ENCODE measurements at places on chromosomes 3 and 15. TPM values are rescaled to one million over a fixed set of nuclear protein-coding genes. Genes with fewer than 3 reads are reported as not detected.

DNA sequence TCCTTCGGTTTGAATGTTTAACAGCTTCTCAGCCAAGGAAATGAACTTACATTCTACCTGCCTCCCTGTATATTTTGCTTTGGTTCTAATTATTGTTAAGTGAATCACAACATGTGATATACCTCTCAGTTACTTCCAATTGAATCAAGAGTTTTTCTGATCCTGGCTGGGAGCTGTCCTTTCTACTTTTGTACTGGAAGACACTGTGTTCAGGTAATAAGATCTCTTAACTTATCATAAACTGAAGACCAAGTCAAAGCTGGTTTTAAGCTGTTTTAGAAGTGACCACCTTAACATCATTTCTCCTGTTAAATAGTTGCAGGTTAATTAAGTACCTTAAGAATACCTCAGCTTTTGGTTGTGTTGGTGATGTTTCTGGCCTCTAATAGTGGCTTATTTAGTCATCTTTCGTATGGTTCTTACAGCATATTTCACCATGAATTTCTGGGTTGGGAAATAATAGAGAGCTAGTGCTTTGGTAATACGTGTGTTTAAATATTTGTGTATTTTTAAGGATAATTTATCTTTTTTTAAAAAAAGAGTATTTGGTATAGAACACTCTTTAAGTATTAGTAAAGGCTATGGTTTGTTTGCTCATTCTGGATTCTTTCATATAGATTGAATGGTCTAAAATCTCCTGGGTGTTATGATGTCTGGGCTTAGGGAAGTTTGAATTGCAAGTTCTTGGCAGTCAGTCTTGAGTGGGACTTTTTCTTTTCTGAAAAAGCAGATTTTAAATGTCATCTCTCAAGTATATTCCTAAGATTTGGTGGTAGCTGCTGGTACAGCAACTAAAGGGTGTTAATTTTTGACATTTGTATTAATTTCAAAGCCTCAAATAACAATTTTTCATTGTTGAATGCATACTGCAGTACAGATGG lies 1.6 kb downstream of the RAB8B start:
- ATAC-seq: no peak

GRCh38 chr3:5644773-5645670 lies 457.5 kb downstream of the EDEM1 start:
- no peak for ATAC-seq

GRCh38 chr15:87703327-87704111 lies 553.0 kb downstream of the NTRK3 start:
- ATAC-seq: no peak

DNA sequence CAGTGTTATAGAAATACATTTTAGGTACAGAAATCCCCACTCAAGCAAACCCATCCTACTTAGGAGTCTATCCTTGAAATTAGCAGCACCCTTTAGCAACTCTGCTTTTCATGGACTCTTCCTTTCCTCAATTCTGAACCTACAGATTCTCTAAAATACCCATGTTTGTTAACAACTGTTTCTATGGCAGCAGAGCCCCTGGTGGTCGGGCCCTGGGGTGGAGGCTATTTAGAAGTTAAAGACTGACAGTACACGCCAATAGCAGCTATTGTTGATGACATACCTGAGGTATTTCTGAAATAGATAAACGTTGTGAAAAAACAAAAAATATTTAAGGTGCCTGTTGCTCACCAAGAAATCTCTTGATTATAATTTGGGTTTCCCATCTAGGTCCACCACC lies 23.4 kb upstream of the NRG4 start:
- no peak for ATAC-seq

DNA sequence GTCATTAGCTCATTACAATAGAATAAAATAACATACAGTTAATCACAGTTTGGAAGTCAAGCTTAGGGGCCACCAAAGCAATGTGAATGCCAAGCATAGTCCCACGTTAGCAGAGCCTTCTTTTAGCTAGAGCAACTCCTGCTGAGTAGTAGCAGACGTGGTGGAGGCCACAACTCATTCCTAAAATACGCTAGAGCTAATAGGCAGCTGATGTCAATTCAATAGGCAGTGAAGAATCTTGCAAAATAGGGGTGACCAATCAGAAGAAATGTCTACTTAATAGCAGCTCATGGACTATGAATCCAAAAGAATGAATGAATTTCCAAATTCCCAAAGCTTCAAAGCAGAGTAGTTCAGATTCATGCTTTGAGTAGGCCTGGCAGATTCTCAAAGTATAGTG lies 292.9 kb upstream of the RORA start:
- ATAC-seq: no peak

DNA sequence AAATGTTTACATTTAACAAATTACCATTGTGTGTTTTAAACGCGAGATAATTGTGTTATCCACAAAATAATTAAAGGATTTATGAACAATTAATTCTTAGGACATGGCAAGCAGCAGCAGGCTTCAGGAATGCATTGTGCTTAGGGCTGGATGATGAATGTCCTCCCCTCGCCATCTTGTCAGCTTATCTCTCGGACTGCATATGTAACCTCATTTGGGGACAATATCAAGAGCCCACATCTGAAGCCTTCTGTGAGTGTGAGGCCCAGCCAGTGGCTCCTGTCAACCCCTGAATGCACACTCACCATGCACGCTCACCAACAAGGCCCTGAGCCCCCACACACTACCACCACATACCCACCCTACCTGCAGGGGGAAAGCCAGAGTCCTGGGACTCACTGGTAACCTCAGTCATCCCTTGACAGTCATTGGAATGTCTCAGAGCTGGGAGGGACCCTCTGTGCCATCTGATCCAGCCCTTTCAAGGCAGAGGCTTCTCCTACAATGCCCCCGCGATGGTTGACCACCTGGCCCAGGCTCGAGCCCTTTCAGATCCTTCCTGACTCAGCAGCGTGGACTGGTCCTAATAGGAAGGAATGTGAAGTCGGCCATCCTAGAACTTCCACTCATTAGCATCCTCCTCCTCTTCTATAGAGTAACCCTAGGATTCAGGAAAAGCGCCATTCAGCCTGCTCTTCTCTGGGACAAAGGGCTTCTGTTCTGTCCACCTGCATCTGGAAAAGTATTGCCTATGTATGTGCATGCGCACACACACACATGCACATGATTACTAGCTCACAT lies 38.2 kb downstream of the MRPL46 start:
- no peak for ATAC-seq

DNA sequence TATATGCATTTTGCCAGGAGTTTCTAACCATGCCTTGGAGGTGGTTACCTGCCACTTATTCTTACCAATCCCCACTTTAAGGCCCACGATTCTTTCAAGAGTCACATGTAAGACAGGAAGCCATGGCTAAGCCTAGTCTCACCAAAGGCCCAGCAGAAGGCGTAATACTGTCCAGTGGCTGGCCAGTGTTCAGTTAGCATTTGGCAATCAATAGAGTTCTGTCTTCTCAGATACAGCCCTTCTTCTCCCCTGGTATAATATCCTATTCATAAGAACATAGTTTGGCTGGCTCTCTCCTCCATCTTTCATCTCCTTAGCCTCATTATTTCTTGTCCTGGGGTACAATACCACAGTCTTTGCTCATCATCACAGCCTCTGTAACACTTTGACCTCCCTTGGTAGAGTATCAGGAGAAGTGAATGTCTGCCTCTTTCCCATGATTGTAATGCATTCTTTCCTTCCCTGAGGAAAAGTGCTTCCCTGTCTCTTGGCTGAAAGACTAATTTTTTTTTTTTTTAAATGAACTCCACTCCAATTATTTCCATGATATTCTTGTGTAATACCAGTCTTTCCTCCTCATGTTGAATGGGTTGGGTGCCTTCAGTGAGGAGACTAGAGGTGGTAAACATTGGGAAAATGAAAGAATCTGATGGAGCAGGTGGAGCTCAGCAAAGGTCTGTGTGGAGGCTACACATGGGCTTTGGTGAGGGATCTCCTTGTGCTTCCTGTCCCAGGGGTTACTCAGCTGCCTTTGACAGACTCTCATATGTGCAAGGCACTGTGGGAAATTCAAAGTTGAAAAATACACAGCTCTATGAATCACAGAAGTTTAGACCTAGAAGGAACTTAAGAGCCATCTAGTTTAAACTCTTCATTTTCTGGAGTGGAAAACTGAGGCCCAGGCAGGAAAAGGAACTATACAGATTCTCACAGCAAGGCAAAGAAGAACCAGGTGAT lies 218.2 kb downstream of the P3H2 start:
- ATAC-seq: no peak

DNA sequence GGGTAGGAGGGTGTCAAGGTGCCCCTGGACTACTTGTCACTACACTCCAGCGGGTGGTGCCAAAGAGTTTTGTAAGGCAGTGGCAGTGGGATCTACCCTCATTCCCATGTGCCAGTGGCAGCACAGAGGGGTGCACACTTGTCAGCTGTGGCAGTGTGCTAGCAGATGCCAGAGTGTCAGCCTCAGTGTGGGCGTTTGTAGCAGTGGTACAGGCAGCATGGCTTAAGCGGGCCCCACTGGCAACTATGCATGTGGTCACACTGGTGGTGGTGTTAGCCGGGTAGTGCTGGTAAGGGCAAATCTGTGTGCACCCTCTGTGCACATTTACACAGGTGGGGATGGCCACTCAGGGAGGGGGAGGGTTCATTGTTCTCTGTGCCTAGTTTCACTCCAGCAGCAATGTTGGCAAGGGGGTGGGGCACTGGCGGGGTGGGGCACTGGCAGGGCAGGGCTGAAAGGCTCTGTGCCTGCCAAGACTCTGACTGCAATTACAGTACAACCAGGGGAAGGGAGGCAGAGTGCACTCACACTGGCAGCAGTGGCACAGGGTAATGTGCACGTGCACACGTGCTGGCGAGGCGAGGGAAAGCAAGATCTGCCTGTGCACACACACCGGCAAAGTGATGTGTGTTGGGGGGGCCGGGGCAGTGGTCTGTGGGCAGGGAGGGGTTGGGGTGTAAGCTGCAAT lies 31.8 kb downstream of the MYO9A start:
- ATAC-seq: no peak

DNA sequence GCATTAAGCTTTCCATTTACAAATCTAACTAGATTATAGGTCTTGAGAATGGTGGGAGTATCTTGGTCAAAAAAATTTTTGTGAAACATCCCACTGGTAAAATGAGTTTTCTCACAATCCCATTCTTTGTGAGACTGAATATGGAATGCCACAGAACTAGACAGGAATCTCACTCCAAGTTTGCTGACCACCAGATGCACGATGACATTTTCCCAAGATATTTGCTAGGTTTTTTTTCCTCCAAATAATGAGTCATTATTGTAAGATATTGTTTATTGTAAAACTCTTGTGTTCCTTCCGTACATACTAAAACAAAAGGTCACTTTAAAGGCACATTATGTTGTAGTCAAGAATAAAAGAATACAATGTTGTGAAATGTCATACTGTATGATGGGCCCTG lies 53.9 kb downstream of the COPS2 start:
- ATAC-seq: no peak

DNA sequence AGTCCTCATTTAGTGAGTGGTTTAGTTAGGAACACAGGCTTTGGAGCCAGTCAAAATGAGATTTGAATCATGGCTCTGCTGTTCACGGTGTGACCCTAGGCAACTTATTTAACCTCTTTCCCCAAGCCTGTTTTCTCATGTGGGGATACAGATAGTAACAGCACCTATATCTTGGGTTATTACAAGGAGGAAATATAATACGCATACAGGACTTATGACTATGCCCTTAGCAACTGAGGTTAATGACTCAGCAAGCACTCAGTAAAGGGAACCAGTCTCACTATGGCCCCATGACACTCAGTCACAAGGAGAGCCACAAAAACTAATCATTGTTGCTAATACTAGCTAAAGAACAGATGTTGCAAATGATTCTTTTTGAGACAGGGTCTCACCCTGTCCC lies 45.9 kb downstream of the SUMF1 start:
- peak; percentile 89 for ATAC-seq

- ATAC-seq: no peak
Measured at GRCh38 chr15:46304321-46304720, 669.5 kb downstream of the SQOR start.

DNA sequence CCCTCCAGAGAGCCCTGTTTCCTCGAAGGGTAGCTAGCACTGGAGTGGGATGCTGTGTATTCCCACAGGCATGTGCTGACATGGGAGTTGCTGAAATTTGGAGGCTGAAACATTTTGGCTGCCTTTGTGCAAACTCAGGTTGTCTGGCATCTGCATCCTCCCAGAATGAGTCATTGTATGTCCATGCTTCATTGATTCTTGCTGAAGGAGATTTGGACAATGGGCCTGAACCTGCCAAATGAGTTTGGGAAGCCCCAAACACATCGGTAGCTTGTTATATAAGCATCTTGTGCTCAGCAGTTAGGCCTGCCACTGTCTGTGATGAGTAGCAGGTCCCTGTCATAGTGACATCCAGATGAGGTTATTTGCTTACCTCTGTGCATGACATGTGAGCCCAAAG lies 160.0 kb downstream of the IL5RA start:
- no peak for ATAC-seq

PAQR5 gene
- total RNA-seq: not detected

FBXO40 gene
- not detected for total RNA-seq

Data from activated T-helper 17 cell treated with anti-CD3 and anti-CD28 coated beads, Interleukin-2, amount 50 U/mL, for 72 hours (primary cell).